Hematopoietic multipotent progenitor cell treated with erythropoietin and hydrocortisone succinate and interleukin-3 and kit ligand, for 8 days (in vitro differentiated cells): ENCODE measurements at places on chromosomes 2 and 18.

- no peak for DNase-seq
These were observed 103.9 kb upstream of the MEX3C start for GRCh38 chr18:51301376-51301775.

DNA sequence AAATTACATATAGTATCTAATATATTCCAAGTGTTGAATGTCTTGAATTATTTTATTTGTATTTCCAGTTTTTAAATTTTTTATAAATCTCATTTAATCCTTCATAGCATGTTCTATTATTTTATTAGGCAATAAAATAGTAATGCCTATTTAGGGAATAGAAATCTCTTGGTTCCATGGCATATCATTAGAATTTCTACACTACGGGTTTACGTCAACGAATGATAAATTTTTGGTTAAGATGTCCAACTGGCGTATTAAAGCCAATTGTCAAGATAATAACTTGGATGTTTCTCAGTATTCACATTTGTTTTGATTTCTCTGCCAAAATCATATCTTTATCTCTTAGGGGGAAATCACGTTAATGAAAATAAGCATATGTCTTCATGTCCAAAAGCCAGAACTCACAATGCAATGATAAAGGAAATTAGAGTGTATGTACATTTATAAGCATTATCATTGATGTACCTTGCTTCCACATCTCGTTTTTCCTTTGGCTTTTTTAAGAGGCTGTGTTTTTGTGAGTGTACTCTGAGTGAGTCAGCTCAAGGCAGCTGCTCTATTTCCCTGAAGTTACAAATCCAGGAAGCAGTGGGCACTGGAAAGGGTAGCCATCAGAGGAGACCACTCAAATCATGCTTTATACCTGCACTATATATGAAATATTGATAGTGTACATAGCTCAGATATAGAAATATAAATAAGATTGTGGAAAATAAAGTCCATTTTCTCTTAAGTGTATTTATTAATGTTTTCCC is 115.8 kb upstream of the PDE1A start:
- no peak for DNase-seq

GRCh38 chr2:239096676-239097427 is 249.0 kb downstream of the TWIST2 start:
- no peak for DNase-seq

DNA sequence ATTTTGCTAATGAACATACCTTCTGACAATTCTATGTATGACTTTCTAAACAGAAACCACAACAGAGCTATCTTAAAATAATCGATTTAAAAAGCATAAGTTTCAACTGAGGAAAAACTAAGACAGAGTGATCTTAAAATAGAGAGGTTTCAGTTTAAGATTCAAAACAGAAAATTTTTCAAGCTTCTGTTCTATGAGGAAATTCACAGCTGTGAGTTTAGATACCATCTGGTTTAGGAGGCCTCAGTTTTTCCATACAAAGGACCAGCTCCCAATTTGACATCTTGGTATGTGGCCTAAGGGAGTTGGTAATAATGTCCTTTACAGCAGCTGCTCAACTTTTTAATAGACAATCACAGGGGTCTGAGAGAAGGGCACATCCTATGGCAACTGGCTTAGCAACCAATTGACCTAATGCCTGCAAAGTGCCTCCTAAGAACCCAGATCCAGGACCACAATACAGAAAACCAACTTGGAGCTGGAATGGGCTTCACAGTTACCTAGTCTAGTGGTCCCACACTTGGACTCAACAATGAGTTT is 39.7 kb downstream of the MDH1 start:
- DNase-seq: no peak

GRCh38 chr2:101360232-101360631 is 27.1 kb downstream of the CREG2 start:
- DNase-seq: no peak

- no peak for DNase-seq
These were observed 193.4 kb downstream of the FBXO15 start for GRCh38 chr18:73954268-73954667.

GRCh38 chr2:118249531-118249930 is 161.3 kb downstream of the INSIG2 start:
- no peak for DNase-seq

- no peak for DNase-seq
These were observed 28.8 kb downstream of the CNGA3 start for GRCh38 chr2:98374958-98375570.

DNA sequence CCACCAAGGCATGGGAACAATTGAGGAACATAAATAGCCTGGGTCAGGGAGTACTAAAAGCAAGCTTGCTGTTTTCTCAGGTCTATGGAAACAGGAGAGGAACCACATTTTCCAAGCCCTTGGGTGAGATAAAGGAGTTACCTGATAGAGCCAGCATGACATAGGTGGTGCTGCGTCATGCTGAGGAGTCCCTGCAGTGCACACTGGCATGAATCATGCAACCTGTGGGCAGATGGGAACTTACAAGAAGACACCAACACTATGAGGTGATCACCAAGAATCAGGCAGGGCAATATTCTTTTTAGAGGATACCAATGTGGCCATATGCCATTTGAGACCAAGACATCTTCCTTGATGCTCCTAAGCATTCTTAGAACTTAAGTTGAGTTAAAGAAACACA is 531.8 kb downstream of the ZEB2 start:
- DNase-seq: no peak
